ENCODE measurements at places on chromosomes 11 and 22.

DNA sequence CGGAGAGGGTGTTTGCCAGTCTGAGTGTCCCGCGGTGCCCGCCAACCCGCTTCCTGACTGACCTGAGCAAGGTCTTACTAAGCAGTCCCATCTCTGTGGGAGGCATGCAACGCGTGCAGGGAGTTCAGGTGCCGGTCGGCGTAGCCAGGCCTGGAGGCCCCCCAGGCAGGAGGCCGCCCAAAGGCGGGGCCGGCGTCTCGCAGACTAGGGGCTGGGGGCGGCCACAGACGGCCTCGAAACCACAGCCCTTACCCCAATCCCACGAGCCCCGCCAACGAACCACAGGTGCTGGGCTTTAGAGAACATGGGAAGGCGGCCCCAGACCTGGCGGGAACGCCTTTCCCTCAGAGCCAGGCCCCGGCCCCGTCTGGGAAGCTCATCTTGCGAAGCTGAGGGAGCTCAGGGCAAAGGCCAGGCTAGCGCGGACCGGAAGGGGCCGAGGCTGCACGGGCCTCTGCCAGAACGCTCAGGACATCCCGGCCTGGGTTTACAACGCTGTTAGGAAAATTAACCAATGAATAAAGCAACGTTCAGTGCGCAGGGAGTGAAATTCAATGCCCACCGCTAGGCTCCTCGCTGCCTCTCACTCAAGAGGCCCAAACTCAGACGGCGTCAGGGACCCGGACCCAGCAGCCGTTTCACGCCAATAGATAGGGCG is 2.1 kb upstream of the MTFP1 start:
- peak; percentile 72 for DNase-seq

GRCh38 chr11:47867823-47868222 is 19.7 kb upstream of the NUP160 start:
- DNase-seq = no peak

DNA sequence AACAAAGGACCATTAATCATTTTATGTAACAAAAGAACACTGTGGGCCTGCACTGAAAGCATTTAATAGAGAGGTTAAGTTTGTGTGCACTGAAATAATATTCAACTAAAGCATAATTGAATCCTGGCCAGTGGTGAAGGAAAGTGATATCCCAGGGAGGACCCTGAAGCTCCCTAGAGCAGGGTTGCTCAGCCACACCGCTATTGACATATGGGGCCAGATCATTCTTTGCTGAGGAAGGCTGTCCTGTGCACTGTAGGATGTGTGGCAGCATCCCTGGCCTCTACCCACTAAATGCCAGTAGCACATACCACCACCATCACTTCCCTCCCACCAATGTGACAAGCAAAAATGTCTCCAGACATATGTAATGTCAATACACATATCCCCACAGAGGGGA is 166.1 kb upstream of the MTNR1B start:
- no peak for DNase-seq

DNA sequence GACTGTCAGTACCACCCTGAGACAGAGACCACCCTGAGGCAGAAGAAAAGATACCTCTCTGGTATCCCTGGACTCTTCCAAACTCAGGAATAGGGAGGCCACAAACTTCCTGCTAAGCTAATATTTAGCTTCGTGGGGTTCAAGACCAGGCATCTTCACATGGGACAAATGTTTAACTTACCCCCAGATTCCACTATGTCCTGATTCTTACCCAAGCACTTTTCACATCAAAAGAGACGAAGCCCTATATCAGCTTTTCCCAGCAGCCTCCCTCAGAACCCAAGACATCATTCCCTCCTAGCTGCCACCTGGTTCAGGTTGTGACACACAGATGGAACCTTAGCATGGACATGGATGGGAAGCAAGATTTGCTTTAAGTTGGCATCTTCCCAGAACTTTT is 32.1 kb downstream of the SMC1B start:
- DNase-seq = no peak

DNA sequence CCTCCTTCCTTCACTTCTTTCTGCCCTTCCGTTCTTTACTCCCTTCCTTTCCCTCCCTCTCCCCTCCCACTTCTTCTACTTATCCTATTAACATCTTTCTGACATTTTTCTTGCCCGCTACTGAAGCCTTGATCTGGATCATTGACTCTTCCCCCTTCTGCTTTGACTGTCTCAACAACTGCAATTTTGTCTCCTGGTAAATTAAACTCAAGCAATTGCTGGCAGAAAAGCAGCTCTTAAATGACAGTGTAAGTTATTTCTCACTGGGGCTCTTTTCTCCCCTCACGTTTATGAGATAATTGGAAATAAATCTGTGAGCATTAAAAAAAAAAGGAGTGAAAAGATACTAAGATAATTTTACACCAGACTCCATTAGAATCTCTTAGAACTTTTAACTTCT is 120.0 kb downstream of the SLC17A6 start:
- no peak for DNase-seq

GRCh38 chr11:85281550-85281949 is 345.6 kb downstream of the DLG2 start:
- DNase-seq = no peak

DNA sequence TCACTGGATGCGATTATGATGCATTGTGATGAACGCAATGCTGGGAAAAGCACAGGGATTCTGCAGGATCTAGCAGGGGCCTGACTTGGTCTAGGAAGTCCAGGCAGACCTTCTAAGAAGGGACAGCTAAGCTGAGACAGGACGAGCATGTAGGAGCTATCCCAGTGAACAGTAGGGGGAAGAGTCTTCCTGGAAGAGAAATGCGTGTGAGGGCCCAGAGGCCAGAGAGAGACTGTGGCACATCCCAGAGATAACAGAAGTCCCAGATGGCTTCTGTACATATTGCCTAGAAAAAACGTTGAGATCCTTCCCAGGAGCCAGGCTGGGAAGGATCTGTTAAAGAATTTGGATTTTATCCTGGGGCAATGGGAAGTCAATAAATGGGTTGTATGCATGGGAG is 24.6 kb downstream of the RCN1 start:
- no peak for DNase-seq

- peak; percentile 60 for DNase-seq
Measured at GRCh38 chr11:34745195-34745594, 124.3 kb downstream of the EHF start.

DNA sequence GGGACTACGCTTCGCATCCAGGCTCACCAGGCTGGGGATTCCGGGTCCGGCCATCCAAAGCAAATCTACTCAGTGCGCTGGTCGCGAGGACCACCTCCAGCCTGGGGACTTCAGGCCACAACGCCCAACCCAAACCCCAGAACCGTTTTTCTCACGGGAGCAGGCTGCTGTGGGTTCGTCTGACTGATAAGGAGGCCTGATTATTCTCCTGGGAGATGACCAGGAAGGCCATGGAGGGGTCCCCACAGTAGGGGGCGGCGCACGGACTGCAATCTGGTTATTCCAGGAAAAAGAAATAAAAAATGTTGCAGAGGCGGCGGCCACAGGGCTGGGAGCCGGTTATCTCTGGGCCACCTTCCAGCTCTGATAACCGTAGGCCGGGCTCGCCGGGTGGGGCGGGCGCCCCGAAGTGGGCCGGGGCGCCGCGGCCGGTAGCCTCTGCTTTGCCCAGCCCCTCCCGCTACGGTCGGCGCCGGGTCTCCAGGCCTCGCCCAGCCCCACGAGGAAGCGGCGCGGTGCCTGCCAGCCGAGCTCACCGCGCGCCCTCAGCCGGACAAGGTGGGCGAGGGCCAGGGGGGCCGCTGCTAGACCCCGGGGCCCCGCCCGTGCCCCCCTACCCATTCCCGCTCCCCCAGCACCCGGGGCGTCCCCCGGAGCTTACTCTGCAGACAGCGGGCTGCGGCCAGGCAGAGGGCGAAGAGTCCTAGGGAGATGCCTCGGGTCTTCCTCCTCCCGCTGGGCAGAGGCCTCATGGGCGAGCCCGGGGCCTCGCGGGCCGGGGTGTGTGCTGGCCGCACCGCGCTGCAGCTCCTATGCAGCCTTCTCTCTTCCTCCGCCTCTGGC is 446 bp downstream of the VSTM5 start:
- DNase-seq = peak; percentile 21

GRCh38 chr22:31313366-31314147 is 21.3 kb upstream of the PIK3IP1 start:
- DNase-seq = peak; percentile 75

DNA sequence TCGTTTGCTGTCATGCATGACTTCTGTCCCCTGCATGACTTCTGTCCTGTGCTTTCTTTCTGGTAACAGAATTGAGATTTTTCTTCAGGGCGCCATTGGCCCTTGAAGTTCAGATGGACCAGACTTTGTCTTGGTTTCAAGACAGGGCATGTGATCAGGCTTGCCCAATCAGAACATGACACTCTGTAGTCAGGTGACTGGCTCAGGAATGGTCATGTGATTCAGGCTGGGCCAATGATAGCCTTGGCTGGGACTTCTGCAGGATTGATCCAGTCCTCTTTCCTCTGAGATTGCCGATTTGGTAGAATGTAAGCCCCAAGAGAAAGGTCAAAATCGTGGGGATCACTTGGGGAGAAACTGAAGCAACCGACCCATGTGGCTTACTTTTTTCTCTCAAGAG is 90.5 kb upstream of the ALX4 start:
- no peak for DNase-seq

DNA sequence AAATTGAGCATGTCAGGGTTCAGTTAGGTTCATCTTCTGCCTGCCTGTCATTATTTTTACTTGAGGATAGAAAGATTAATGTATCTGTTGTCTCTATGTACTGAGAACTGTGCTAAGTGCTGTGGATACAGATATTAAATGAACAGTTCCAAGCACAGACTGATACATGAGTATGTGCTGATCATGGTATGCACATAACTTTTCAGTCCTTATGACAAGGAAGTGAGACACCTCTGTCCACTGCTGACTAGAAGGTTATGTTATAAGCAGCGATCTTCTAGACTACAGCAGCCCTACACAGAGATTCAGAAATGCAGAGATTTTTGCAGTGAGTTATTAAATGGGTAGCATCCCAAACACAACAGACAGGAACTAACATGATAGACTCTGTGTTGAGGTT is 335.6 kb upstream of the MTNR1B start:
- DNase-seq = no peak

DNA sequence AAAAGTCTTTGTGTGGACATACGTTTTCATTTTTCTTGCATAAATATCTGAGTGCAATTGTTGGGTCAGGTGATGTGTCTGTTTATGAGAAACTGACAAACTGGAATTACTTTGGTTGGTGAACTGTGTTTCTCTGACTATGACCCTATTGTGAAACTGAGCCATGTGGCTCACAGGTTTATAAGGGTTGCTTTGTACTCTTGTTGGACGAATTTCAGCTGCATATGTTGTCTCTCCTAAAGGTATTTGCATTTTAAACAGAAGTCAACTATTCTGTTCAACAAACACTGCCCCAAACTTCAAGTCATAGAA is 34.4 kb upstream of the RASD2 start:
- no peak for DNase-seq

DNA sequence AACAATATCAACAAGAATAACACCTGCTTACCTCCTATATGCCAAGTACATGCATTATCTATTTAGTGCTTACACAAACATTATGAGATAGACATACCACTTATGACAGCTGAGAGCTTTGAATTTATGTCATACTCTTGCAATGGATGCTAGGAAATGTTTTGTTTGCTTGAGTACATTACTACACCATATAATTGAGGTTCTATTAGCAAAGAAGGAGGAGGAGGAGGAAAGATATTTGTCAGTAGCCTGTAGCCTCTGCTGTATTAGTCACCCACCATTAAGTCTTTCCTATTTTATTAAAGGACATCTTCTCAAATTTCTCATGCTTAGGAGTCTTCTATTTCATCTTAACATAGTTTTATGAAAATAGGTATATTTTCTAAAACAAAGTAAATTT is 6.4 kb downstream of the ANO5 start:
- no peak for DNase-seq

GRCh38 chr22:37011472-37011871 is 7.8 kb downstream of the TST start:
- DNase-seq = no peak
